Neural crest cell (in vitro differentiated cells): ENCODE measurements at places on chromosomes 3 and 15.

GRCh38 chr3:31714495-31715280 lies 182.0 kb downstream of the STT3B start:
- no peak for DNase-seq

DNA sequence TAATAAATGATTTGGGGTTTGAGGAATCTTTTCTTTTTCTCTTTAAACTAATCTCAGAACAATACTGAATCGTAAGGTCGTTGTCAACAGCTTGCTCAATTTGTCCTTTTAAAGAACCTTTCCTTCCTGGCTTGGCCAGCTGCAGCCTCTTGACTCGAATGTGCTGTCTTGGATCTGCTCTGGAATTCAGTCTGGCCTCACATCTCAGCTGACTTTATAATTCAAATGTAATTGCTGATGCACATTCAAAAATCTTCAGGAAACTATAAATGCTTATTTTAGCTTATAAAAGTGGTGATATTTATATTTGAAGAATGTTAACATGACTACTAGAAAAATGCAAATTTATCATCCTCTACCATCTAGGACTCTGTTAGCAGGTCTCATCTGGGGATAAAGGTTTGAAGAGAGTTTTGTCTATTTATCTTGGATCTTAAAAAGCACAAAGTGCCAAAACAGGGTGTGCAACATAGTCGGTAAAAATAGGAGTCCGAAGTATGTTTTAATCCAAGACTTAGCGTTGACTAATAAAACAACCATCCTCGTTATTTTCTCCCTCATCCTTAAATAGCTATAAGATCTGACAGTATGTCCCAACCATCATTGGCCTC lies 1035.2 kb downstream of the MCTP2 start:
- DNase-seq = no peak

- DNase-seq = no peak
These were observed 855.3 kb downstream of the MCTP2 start for GRCh38 chr15:95086531-95087252.

GRCh38 chr3:117103675-117104074 lies 394.1 kb downstream of the TUSC7 start:
- DNase-seq = no peak

DNA sequence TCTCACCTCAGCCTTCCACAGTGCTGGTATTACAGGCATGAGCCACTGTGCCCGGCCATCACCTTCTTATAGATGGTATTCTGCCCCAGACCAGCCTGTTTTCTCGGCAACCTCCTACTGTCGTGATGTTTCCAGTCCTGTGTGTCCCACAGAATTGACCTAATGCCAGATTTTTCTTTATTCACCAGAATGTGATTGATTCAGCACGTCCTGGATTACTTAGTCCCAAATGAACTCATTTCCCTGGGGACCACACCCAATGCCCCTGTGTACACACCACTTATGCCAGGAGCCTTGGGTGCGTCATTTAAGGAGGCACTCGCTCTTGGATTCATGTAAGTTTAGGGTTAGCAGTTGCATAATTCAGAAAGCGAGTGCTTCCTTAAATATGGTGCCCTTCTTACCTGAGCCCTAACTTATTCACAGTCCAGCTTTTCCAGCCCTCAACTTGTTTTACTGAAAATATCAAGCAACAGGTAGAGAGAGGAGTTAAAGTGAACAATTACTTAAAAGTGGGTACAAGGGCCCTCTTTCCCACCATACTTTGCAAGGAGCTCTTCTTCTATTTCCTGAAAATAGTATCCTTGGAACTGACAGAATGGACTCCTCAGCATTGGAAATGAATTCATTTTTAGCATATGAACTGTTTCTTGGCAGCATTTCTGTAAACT lies 64.6 kb upstream of the UBE2E1 start:
- no peak for DNase-seq

DNA sequence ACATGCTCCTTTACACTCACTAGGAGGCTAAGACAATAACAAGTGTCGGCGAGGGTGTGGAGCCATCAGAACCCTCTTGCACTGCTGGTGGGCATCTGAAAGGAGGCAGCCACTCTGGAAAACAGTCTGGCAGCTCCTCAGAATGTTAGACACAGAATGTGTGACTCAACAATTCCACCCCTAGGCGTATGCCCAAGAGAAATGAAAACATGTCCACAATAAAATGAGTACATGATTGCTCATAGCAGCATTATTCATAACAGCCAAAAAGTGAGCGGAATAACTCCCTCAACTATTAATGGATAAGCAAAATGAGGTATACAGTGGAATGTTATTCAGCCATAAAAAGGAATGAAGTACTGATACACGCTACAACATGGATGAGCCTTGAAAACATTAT lies 57.8 kb downstream of the WNT7A start:
- DNase-seq = no peak

GRCh38 chr3:170865209-170866094 lies 4.5 kb downstream of the RPL22L1 start:
- no peak for DNase-seq

DNA sequence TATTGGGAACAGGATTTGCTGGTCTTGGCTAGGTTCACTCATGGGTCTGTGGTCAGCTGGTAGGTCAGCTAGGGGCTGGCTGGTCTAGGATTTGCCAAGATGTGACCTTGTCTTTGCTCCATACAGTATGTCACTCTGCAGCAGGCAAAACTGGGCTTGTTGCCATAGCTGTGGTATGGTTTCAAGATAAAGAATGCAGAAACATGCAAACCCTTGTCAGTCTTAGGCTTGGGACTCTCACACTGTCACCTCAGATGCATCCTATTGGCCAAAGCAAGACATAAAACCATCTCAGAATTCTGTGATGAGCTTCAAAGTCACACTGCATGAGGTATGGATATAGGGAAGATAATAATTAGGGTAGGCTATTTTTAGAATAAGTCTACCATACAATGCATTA lies 66.6 kb upstream of the TBC1D5 start:
- no peak for DNase-seq

- peak; percentile 53 for DNase-seq
These were observed 525.1 kb upstream of the GOLIM4 start for GRCh38 chr3:168620854-168621253.

- DNase-seq = no peak
These were observed 49.6 kb upstream of the TLE3 start for GRCh38 chr15:70147178-70147760.

DNA sequence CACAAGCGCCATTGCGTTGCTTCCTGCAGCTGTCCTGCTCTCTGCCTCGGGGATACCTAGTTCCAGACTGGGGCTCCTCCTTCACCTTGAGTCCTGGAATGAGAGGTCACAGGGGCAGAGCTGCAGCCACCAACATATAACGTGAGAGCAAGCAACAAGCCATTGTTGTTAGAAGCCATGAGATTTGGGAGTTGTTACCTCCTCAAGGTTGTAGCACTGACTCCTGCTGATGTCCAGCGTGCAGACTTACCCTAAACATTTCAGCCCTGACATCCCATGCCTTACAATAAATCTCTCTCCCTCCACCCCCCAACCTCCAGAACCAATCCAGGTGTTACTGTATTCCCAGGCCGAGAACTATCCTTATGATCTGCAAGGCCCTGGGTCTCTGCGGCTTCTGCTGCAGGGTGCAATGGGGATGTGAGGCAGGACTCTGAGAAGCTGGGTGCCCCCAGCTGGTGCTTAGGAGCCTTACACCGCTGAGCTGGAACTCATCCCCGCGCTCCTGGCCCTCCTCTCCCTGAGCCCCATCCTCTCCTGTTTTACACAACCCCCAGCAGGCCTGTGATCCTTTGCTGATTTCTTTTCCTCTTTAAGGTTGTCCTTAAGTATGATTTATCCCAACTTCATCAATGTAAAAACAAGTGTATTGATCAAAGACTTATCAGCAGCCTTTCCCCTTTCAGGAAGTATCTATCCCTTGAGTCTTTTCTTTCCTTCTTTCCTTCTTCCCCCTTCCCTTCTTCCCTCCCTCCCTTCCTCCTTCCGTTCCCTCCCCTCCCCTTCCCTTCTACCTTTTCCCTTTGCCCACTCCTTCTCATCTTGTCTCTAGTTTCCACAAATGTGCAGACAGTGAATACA lies 84.2 kb upstream of the ABHD2 start:
- DNase-seq = peak; percentile 25

DNA sequence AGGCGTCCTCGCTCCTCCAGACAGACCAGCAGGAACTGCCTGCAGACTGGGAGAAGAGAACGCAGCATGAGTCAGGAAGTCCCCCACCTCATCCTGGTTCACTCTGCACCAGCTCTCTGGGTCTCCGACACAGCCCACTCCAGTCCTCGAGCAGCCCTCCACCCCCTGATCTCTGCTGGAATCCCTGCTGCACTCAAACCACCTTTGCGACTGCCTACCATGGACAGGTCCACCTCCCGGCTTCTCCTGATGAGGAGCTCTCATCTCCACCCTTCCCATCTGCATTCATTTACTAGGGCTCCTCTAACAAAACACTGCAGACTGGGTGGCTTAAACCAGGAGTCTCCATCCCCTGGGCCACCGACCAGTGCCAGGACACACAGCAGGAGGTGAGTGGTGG lies 202.3 kb upstream of the IGF1R start:
- no peak for DNase-seq

- no peak for DNase-seq
These were observed 9.8 kb upstream of the RHCG start for GRCh38 chr15:89506026-89506686.

GRCh38 chr15:23645371-23646164 lies 2.1 kb downstream of the MAGEL2 start:
- peak; percentile 25 for DNase-seq

DNA sequence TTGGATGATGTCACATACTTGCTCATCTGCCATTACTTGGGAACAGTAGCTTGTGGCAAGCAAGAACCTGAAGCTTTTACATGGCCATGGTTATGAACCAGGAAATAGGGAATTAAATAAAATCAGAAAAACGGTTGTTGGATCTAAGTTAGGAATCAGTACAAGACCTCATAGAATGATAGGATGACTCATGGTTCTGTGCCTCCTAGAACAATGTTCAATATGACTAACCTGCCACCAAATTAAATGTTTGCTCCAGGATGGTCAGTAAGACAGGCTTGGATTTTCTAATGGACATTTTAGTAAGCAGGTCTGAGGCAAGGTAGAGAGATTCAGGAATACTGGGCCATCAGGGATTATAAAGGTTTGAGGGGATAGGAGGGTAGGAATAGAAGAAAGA lies 218.9 kb downstream of the PLOD2 start:
- no peak for DNase-seq

- DNase-seq = no peak
These were observed 32.2 kb upstream of the COLQ start for GRCh38 chr3:15553749-15554148.

DNA sequence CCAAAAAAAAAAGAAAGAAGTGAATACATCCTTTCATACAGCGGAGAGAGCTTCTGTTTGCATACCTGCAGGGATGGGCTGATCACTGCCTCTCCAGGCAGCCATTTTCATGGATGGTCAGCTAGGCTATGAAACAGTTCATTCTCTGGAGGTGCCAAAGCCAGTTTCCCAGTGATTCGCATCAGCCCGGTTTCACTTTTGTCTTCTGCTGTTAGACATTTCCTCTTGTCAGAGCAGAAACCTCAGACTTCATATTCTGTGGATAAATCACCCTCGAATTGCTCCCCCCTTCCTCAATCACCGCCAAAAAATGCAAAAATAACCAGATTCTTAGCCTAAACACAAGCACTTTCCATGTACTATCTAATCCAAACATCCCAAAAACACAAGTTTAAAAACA lies 225.6 kb downstream of the ADAMTS9 start:
- DNase-seq = no peak

DNA sequence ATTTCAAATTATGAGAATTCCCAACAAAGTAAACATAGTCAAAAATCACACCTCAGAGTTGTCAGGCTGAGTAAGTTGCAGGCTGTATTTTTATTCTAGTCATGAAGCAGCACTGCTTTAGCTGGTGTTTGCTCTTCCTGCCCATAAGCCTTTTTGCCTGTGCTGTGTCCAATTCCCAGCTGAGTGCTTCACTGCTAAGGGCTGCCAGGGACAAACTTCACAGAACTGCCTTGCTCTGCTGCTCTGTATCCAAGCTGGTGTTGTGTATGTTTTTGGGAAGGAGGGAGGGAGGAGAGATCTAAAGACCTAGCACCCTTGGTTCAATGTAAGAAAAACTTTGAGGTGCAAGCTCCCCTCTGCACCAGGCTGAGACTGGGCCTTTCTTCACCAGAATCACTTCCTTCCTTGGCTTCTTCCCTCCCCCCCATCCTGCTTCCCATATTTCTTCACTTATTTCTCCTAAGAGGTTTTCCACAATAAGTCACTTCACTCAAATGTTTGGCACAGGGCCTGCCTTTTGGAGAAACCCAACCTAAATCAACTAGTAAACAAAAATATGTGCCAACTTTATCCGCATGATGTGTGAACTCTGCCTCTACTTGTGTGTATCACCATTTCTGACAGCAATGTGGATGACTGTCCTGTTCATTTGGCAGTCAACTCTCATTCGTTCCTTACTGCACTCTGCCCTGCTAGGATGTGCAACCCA lies 156.1 kb downstream of the TBL1XR1 start:
- DNase-seq = no peak

DNA sequence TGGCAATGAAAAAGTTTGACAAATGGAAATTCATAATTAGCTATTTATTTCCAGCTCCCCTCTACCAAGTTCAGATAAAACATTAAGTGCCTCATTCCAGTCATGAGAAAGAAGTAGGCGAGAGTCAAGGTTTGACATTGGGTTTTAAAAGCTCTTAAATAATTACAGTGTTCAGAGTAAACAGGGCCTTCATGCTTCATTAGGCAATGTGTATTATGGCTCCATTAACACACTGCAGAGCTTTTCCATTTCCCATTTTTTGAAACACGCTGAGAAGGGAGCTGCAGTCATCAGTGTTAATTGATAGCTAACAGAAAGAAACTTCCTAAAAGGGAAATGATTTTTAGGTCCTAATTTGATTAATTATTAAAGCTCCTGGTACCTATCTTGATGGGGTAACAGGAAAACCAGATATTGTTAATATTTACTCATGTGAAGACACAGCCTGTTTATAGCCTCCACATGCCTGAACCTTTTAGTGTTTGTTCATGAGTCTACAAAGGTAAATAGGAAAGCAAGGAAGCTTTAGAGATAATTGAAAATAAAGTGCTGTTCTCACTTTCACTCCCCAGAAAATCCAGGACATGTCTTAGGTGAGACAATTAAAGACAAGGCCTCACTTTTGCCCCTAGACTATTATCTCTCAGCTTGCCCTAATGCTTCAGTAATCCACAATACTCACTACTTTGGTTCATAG lies 28.7 kb downstream of the SST start:
- DNase-seq = no peak

DNA sequence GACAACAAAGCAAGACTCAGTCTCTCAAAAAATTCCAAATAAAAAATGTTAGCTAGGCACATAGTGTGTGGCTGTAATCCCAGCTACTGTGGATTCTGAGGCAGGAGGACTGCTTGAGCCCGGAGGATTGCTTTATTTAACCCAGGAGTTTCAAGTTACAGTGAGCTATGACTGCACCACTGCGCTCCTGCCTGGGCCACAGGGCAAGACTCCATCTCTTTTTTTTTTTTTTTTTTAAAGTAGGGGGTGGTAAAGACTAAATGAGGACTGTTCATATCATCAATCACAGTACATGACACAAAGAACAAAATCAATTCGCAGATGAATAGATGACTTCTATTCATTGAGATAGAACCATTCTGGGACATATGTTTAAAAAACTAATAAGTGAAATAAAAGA lies 48.1 kb downstream of the ACAP2 start:
- DNase-seq = no peak
